Kidney (tissue), 22 donors: ENCODE measurements at places on chromosomes 13 and 19. TPM values are rescaled to one million over a fixed set of nuclear protein-coding genes. Genes with fewer than 3 reads are reported as not detected.

GRCh38 chr13:48625413-48626076, 28.2 kb upstream of the CYSLTR2 start:
- no peaks in the 10 kb centered on the region for H3K36me3 ChIP-seq
- DNase-seq, result peak; percentile 16
- H3K27me3 ChIP-seq, result no peaks in the 10 kb centered on the region
- peaks cover 33% of the 10 kb centered on the region for H3K4me1 ChIP-seq
- H3K27ac ChIP-seq, result peak overlapping the region; percentile 10

DNA sequence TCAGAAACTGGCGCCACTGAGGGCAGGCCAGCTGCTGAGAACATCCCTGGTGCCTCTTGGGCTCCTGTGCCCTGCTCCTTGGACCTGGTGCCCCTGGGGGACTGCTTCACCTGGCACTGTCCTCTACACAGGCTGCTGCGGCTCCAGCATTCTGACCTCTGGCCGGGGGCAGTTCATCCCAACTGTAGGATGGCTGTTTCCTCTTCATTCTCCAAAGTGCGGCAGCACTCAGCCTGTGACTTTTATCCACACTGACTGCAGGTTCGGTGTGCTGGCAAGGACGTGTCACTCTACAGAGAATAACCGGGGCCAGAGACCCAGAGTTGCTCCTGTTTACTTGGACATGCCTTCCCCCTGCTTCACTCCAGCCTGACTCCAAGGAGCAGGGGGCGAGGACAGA, 7.6 kb upstream of the ANKRD10 start:
- no peaks in the 10 kb centered on the region for H3K36me3 ChIP-seq
- H3K4me3 ChIP-seq, result no peak overlapping the region
- DNase-seq, result no peak
- no peaks in the 10 kb centered on the region for H3K27me3 ChIP-seq
- H3K27ac ChIP-seq, result no peak overlapping the region
- no peaks in the 10 kb centered on the region for H3K4me1 ChIP-seq

- no peak overlapping the region for H3K27ac ChIP-seq
- no peaks in the 10 kb centered on the region for H3K36me3 ChIP-seq
- H3K4me1 ChIP-seq, result no peaks in the 10 kb centered on the region
- no peaks in the 10 kb centered on the region for H3K27me3 ChIP-seq
These were observed 46.8 kb downstream of the MIPEP start for GRCh38 chr13:23842406-23842805.

ZNF528 gene
- 32.0 TPM for total RNA-seq

DNA sequence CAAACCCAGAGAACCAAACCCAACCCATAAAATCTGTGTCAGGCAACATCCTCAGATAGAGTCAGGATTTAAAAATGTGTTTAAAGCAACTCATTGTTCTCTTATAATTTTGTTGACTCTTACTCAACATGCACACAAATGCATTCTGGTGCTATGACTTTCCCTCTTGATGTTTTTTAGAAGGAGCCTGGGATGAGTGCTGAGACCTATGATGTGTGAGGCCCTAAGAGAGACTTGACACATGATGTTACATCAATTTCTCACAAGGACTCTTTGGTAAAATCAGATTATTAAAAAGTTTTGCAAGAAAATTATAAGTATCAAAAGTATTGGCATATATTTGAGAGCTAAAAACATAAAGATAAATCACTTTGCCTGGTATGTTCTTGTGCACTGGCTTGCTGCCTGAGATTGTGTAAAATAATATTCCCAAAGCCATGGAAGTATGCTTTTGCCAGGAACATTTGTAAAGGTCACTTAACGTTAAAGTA, 173.9 kb downstream of the DCLK1 start:
- H3K27ac ChIP-seq, result no peak overlapping the region
- no peaks in the 10 kb centered on the region for H3K36me3 ChIP-seq
- no peaks in the 10 kb centered on the region for H3K27me3 ChIP-seq
- no peaks in the 10 kb centered on the region for H3K4me1 ChIP-seq

GPR12 gene
- total RNA-seq, result not detected

DNA sequence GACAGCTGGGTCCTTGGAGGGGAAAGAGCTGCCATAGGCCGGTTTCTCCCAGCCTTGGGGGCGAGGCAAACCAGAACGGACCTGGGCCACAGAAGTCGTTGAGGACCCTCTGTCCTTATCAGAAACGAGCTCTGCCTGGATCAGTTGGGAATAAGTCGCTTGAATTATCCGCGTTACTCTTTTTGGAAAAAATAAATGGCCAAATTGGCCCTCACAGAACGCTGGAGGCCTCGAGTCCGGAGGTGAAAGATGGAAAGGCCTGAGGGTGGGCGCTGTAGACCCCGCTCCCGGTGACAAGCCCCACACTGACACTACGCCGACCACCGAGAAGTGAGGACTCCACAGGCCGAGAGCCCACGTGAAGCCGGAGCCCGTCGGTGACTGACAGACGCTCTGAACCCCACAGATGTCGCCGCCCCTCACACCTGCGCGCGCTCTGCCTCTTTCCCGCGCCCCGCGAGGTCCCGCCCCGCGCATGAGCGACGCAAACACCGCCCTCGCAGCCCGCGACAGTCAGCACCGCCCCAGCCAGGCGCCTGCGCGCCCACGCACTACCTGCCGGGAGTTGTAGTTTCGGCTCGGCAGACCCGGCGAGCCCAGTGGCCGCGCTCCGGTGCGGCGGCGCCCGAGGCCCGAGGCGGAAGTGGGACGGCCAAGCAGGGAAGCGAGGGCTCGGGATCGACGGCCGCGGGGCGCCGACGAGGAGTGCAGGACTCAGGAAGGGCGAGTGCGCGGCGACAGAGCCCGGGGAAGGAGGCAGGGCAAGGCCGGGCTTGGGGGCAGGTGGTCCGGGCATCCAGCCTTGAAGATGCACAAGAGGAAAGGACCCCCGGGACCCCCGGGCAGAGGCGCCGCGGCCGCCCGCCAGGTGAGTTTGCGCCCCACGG, at the start of the genes BRME1 and CC2D1A:
BRME1 (minus strand) TSS at position 484 of the 887 bp plus-strand sequence. CDS start 1,225 bp downstream, outside the sequence.
CC2D1A (plus strand) TSS at position 568 of the 887 bp plus-strand sequence; CDS start at position 809, 241 bp downstream.
- H3K4me3 ChIP-seq, result peak within 1 kb of the TSS; percentile 60
- no peaks in the 10 kb centered on the region for H3K36me3 ChIP-seq
- H3K4me1 ChIP-seq, result peaks cover 10% of the 10 kb centered on the region

GRCh38 chr13:93377196-93377595, 150.6 kb downstream of the GPC6 start:
- H3K27me3 ChIP-seq, result no peaks in the 10 kb centered on the region
- no peak overlapping the region for H3K27ac ChIP-seq
- no peaks in the 10 kb centered on the region for H3K36me3 ChIP-seq
- DNase-seq, result no peak
- H3K4me3 ChIP-seq, result no peak overlapping the region

DNA sequence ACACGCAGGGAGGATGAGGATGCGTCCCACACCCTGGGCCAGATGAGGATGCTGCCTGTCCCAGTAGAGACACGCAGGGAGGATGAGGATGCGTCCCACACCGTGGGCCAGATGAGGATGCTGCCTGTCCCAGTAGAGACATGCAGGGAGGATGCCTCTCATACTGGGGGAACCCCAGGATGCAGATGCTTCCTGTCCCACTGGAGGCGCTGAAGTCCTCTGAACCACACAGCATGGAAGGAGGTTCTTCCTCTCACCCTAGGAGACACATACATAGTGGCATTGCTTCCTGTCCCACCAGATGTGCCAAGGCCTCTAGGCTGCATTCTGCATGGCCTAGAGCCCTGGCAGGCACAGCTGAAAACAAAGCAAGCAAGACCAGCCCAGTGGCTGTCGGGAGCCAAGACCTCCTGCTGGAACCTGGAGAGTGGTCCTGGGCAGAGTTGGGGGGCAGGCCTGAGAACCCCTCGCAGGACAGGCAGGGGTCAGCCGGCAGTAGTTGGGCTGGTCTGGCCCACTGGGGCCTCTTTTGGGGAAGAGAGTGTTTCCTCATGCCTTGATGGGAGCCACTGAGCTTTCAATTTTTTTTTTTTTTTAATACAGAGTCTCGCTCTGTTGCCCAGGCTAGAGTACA, 4.3 kb downstream of the HPN start:
- no peak for DNase-seq
- H3K36me3 ChIP-seq, result peaks cover 4% of the 10 kb centered on the region
- no peaks in the 10 kb centered on the region for H3K27me3 ChIP-seq
- peaks cover 46% of the 10 kb centered on the region for H3K4me1 ChIP-seq
- no peak overlapping the region for H3K4me3 ChIP-seq

- no peaks in the 10 kb centered on the region for H3K4me1 ChIP-seq
- peak; percentile 87 for DNase-seq
- no peaks in the 10 kb centered on the region for H3K27me3 ChIP-seq
- H3K36me3 ChIP-seq, result peaks cover 9% of the 10 kb centered on the region
- H3K4me3 ChIP-seq, result no peak overlapping the region
These were observed 30.5 kb downstream of the ZSWIM4 start for GRCh38 chr19:13825489-13826441.
